Esophagus muscularis mucosa (tissue), 4 donors: ENCODE measurements at places on chromosomes 5 and 9. TPM values are rescaled to one million over a fixed set of nuclear protein-coding genes. Genes with fewer than 3 reads are reported as not detected.

DNA sequence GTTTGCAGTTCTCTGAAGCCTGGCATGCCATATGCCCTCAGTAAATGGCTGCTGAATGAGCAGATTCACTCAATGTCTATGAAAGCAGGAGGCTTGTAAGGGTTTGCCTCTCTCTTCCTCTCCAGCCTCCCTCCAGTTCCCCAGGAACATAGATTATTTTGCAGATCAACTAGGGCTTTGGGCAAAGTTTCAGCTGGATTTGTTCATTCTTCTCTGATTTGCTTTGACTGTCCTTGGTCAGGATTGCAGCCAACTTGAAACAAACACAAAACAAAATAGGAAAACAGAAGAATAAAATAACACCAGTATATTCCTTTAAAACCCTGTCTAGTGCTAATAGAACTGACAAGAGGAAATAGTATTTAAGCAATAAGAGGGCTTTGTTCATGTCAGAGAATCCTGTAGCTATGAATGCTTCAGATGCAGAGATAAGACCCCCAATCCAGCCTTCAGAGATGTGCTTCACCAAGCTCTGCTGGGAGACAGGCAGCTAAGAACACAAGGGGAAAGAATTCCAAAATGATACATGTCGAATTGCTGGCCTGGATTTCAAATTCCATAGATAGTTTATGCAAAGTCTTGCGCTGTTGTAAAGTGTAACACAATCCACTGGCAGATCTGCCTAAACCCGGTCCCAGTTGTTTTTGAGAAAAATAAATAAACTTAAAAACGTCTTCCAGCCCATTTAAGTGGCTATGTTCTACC is 174.3 kb downstream of the PAPPA start:
- DNase-seq: no peak
- no peak overlapping the region for H3K4me3 ChIP-seq
- H3K27me3 ChIP-seq: no peaks in the 10 kb centered on the region
- H3K27ac ChIP-seq: no peak overlapping the region

- H3K27me3 ChIP-seq: no peaks in the 10 kb centered on the region
- no peaks in the 10 kb centered on the region for H3K4me1 ChIP-seq
- H3K27ac ChIP-seq: no peak overlapping the region
Observed at GRCh38 chr5:127111112-127111511, 37.8 kb upstream of the C5orf63 start.

- H3K36me3 ChIP-seq: no peaks in the 10 kb centered on the region
- peaks cover 21% of the 10 kb centered on the region for H3K4me1 ChIP-seq
- DNase-seq: no peak
- H3K27me3 ChIP-seq: peaks cover 4% of the 10 kb centered on the region
- H3K27ac ChIP-seq: no peak within 1 kb of the TSS
Observed at GRCh38 chr5:111223787-111224560, at the start of gene CAMK4. TSS of gene CAMK4 (plus strand) at chr5:111224384. CDS start at chr5:111224484, 100 bp downstream.

GRCh38 chr5:127934791-127935256 is 148.7 kb upstream of the SLC12A2 start:
- H3K36me3 ChIP-seq: no peaks in the 10 kb centered on the region
- H3K27me3 ChIP-seq: no peaks in the 10 kb centered on the region
- no peaks in the 10 kb centered on the region for H3K4me1 ChIP-seq
- no peak overlapping the region for H3K27ac ChIP-seq
- no peak overlapping the region for H3K4me3 ChIP-seq

Gene SLC34A3
- total RNA-seq: not detected

DNA sequence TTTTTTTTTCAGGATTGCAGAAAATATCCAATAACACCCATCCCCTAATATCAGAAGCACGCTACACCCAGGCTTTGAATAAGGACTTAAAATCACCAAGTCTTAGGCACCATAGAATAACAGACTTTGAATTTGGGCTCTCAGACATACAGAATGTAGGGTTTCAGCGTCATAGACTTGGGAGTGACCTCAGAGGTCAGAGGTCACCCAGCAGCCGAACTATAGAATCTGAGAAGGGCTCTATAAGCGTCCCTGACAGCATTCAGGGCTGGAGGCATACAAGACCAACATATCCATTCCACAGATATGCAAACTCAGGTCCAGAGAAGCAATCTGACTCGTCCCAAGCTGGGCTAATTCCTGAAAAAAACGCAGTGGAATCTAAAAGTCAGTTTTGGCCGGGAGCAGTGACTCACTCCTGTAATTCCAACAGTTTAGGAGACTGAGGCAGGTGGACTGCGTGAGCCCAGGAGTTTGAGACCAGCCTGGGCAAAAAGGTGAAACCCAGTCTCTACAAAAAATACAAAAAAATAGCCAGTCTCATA is 34.7 kb downstream of the SLC6A7 start:
- no peak overlapping the region for H3K27ac ChIP-seq
- H3K4me1 ChIP-seq: no peaks in the 10 kb centered on the region
- no peak for DNase-seq
- peaks cover 7% of the 10 kb centered on the region for H3K36me3 ChIP-seq

Gene FAT2
- total RNA-seq: not detected

DNA sequence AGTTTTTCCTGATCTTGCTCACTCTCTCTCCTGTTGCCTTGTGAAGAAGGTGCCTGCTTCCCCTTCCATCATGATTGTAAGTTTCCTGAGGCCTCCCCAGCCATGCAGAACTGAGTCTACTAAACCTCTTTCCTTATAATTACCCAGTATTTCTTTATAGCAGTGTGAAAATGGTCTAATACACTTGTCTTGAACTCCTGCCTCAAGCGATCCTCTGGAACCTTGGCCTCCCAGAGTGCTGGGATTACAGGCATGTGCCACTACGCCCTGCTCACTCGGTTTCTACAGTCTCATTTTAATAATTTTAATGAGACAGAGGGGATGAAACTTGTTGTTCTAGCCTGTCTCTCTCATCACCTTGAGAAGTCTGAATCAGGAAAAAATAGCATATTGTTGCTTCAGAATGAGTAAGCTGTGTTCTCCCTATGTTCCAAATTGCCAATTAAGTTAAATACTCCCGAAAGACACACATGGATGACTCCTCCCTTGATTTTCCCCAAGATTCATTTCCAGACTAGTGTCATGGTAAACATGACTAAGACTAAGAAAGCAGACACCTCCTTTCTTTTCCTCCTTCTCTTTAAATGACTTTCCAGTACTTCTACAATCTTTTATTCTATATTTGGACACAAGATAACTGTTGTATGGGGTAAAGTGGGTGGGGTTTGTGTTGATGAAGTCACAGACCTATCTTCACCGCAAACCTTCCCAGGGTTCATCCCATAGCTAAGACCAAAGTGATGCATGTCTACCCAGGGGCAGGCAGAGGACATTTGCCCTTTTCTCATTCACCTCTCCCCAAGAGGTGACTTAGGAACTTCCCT is 7.8 kb upstream of the DNAJC18 start:
- DNase-seq: no peak
- H3K27ac ChIP-seq: no peak overlapping the region
- H3K36me3 ChIP-seq: no peaks in the 10 kb centered on the region
- no peaks in the 10 kb centered on the region for H3K27me3 ChIP-seq

DNA sequence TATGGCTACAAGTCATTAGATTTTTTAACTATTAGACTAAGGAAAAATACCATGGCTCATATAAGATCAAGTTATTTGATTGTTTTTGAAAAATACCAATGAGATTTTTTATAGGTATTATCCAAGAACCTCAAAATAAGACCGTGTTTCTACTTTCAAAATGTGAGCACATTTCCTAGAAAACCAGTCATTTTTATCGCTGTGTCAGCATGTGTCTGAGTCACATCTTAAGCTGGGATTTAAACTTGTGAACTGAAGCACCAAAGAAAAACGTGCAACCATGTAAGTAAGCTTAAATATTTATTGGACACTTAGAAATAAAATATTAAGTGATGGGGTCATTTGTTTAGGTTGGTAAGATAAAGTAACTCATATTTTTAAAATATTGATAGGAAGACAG is 1676.0 kb upstream of the NUDT12 start:
- no peaks in the 10 kb centered on the region for H3K27me3 ChIP-seq
- no peak for DNase-seq
- no peaks in the 10 kb centered on the region for H3K4me1 ChIP-seq
- H3K4me3 ChIP-seq: no peak overlapping the region
- H3K27ac ChIP-seq: no peak overlapping the region

DNA sequence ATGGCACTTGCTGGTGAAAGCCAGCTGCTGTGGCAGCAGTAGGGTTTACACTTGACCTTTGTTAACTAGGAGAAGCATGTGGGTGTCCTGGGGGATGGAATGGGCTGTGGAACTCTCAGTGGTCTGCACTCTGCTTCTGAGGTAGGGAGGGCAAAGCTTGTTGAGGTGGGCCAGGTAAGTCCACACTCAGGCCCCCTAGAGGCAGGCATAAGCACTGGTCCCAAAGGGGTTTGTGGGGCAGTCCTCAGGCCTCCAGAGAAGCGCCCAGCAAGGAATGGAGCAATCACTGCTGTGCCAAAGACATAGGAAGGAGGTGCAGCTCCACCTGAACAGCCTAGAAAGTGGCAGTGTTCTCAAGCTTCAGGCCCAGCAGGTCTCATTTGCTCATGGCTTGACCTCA is 34.7 kb downstream of the INSL4 start:
- no peaks in the 10 kb centered on the region for H3K27me3 ChIP-seq
- H3K36me3 ChIP-seq: no peaks in the 10 kb centered on the region
- H3K4me3 ChIP-seq: no peak overlapping the region
- H3K27ac ChIP-seq: no peak overlapping the region

DNA sequence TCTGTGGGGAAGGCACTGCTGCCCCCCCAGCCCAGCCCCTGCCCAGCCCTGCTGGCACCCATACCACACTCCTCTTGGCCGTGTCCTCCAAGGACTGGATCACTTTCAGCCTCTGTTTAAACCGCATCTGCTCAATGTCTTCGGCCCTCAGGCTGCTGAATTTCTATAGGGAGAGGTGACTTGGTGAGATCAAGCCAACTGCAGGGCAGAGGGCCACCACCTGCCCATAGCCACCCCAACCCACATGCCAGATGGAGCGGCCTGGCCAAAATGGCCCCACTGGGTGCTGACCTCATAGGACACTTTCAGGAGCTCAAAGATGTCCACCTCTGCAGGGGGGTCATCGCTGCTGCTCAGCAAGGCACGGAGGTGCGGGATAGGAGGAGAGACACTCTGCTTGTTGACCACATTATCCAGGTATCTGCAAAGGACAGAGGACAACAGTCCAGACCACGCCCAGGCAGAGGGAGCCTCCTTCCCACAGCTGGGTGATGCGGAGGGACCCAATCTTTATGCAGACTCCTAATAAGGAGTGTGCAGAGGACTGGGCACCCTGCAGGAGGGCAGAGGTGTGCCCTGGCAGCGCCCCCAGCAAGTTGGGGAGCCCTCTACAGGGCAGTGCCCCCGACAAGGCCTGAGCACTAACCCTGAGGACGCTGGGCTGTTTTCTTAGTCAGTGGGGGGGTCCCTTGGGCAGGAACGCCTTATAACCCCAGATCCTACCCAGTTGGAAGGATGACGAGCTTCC is 14.4 kb upstream of the MRNIP start:
- H3K4me3 ChIP-seq: no peak overlapping the region
- H3K27me3 ChIP-seq: no peaks in the 10 kb centered on the region
- H3K36me3 ChIP-seq: peaks cover 85% of the 10 kb centered on the region
- DNase-seq: no peak
- no peak overlapping the region for H3K27ac ChIP-seq

DNA sequence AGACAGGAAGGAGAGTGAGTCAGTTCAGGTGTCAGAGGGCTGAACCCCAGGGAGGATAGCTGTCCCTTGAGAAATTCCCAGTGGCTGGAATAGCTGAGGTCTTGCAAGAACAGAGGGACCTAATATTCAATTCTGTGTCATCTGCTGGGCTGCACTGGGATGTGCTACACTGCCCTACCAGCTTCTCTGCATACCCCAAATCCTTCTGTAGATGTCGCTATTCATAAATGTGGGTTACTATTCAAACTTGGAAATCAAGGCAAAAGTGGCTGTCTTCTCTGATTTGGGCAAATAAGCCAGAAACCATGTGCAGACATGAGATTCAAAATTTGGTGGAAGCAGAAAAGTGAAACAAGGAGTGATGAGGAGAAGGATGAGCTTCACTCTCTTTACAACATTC is 16.3 kb downstream of the TNFSF8 start:
- no peaks in the 10 kb centered on the region for H3K4me1 ChIP-seq
- DNase-seq: peak; percentile 37
- H3K4me3 ChIP-seq: no peak overlapping the region
- no peaks in the 10 kb centered on the region for H3K36me3 ChIP-seq
- no peak overlapping the region for H3K27ac ChIP-seq

- H3K4me3 ChIP-seq: no peak overlapping the region
- H3K27me3 ChIP-seq: no peaks in the 10 kb centered on the region
- DNase-seq: no peak
- no peaks in the 10 kb centered on the region for H3K36me3 ChIP-seq
- no peak overlapping the region for H3K27ac ChIP-seq
- H3K4me1 ChIP-seq: peaks cover 66% of the 10 kb centered on the region
Observed at GRCh38 chr9:77980622-77981021, 51.0 kb downstream of the GNAQ start.

GRCh38 chr5:53397845-53398244 is 82.6 kb upstream of the FST start:
- DNase-seq: no peak
- no peak overlapping the region for H3K27ac ChIP-seq
- no peaks in the 10 kb centered on the region for H3K36me3 ChIP-seq
- H3K4me1 ChIP-seq: no peaks in the 10 kb centered on the region

Gene RNF180
- total RNA-seq: 21.4 TPM

DNA sequence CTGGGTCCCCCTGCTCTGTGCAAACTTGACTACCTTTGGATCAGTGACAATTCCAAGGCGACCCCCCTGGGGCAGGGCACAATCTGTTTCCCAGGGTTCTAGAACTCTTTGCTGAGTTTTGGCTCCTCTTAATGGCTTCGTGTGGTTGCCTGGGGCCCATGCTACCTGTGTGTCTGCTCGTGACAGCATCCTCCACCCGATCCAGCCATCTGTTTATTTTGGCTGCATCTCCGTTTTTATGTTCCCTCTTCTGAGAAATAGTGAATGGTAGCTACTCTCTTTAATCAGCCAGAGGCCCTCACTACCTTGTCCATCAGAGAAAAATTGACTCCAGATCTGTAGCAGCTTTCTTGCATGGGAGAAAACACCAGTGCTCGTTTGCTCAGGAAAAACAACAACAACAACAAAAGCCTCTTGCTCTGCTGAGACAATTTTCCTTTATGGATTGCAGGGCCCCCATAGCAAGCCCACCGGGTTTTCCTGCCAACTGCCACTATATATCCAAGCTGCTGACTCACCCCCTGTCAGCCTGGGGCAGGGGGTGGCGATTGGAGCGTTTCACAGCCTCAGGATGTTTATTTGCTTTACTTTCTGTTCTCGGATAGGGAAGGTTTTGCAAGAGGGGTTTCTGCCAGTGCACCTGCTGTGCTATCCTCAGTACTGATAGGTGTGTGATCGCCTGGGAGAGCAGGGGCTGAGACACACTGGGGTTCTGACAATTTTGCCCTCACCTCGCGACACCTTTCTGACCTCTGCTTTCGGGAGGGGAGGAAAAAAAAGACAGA is 607.8 kb downstream of the BNC2 start:
- no peaks in the 10 kb centered on the region for H3K36me3 ChIP-seq
- no peaks in the 10 kb centered on the region for H3K4me1 ChIP-seq
- no peak overlapping the region for H3K27ac ChIP-seq

GRCh38 chr5:89043676-89044075 is 160.7 kb upstream of the MEF2C start:
- H3K4me1 ChIP-seq: peaks cover 8% of the 10 kb centered on the region
- no peak overlapping the region for H3K27ac ChIP-seq
- no peak overlapping the region for H3K4me3 ChIP-seq
- no peak for DNase-seq
- H3K36me3 ChIP-seq: no peaks in the 10 kb centered on the region
